Esophagus squamous epithelium (tissue), 5 donors: ENCODE measurements at places on chromosomes 6 and 20.

GRCh38 chr6:136927292-136927691 is 5.2 kb downstream of the SLC35D3 start:
- no peak for DNase-seq

- no peak for DNase-seq
Observed at GRCh38 chr6:27334141-27334540, 22.1 kb upstream of the POM121L2 start.

DNA sequence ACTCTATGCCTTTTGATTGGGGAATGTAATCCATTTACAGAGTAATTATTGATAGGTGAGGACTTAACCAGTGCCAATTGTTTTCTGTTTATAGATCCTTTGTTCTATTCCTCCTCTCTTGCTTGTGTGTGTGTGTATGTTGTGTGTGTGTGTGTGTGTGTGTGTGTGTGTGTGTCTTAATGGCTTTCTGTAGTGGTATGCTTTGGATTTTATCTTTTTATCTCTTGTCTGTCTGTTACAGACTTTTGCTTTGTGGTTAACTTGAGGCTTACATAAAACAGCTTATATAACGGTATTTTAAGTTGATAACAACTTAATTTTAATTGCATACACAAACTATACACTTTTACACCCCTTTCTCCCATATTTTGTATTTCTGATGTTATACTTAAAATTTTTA is 54.7 kb downstream of the CDC5L start:
- DNase-seq = no peak

DNA sequence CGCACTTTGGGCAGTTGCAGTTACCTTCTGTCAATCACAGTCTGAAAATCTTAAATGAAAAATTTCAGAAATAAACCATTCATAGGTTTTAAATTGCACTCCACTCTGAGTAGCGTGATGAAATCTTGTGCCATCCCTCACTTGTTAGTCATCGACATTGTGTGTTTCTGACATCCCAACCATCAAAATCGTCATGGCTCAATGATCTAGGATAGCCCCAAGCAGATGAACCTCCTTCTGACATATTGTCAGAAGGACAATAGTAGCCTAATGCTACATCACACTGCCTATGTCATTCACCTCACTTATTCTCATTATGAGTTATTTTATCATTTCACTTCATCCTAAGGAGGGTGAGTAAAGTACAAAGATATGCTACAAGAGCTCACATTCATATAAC is 284.8 kb downstream of the PTPRK start:
- no peak for DNase-seq

DNA sequence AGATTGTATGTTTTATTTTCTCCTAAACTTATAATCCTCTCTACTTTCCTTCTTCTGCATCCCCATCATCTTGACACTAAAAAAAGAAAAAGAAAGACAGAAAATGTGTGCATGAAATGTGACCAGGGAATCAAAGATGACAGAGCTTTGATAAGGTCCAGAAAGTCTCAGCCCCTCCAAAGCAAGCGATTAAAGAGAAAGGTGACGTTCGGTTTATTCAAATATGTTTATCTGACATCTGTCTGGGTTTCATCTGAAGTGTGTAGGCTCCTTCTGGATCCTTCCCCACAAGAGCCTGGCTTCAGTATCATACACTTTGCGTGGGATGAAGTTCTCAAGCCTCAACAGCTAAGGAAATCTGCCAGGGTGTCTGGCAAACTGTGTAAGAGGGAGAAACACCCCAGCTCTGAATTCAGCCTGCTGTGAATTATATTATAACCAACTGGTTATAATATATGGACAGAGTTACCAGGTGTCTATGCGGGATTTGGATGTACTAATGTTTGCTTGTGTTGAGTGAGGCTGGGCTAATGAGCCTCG is 263.0 kb downstream of the ZNF217 start:
- no peak for DNase-seq

GRCh38 chr6:38476888-38477287 is 162.8 kb downstream of the BTBD9 start:
- no peak for DNase-seq

- DNase-seq = no peak
Observed at GRCh38 chr6:37684801-37685200, 12.9 kb downstream of the MDGA1 start.

GRCh38 chr6:134911547-134911946 is 38.4 kb downstream of the ALDH8A1 start:
- no peak for DNase-seq

- no peak for DNase-seq
Observed at GRCh38 chr6:15956205-15957106, 172.4 kb upstream of the MYLIP start.

- DNase-seq = no peak
Observed at GRCh38 chr6:131049608-131050007, 13.4 kb downstream of the EPB41L2 start.

DNA sequence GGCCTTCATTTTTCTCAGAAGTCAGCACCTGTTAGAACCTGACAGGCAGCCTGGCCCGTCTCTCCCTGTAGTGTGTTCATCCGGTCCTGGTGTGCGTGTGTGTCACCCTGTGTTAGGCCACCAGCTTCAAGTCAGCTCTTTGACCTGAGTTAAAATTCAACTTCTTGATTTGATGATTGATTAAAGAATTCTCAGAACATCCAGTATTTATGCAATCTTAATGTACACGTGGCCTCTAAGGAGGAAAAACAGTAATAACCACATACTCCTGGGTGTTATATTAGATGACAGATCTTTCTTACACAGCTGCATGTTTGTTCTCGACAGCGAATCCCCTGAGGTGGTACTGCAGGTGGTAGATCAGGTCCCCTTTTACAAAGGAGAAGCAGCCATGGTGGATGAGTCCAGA is 19.1 kb upstream of the TMEM217 start:
- DNase-seq = no peak

DNA sequence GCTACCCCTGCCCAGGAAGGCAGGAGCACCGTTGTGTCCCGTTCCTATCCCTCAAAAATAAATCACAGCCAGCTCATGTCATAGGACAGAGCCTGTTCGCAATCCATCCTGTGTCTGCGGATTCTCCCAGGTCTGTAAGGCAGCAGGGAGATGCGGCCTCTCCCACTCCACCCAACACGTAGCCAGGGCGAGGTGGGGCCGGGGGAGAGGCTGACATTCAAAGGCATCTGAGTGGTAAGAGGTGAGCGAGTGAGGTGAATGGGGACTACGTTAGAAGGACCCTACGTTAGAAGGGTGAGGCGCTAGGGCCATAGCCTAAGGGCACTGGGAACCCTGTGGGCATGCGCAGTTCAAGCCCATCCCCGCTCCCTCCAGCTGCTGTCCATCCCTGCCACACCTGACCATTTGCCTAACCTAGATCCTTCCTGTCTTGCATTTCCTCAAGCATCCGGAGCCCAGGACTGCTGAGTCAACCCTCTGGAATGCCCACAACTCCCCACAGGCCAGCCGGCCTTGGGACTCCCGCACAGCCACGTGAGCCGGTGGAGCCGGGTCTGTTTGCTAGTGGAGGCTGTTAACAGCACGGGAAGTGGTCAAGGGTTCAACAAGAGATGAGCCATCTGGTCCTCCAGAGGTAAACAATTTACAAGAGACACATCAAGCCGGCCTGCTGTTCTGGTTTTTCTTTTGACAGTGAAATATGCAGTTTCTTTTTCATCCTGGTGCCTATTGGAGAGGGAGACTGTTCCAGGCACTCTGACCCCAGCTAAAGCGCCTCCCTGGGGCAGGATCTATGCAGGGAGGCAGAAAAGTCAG is 45.9 kb downstream of the RIPOR3 start:
- DNase-seq = no peak

GRCh38 chr6:126696921-126697693 is 357.2 kb downstream of the CENPW start:
- no peak for DNase-seq

- DNase-seq = no peak
Observed at GRCh38 chr6:165664559-165665383, 1.7 kb upstream of the PDE10A start.

- no peak for DNase-seq
Observed at GRCh38 chr20:63830841-63831588, at the start of gene ZBTB46. ZBTB46 (minus strand) TSS chr20:63831264; CDS start chr20:63790757, 40,507 bp downstream.

GRCh38 chr6:41942067-41942851 is 651 bp upstream of the CCND3 start:
- DNase-seq = no peak

DNA sequence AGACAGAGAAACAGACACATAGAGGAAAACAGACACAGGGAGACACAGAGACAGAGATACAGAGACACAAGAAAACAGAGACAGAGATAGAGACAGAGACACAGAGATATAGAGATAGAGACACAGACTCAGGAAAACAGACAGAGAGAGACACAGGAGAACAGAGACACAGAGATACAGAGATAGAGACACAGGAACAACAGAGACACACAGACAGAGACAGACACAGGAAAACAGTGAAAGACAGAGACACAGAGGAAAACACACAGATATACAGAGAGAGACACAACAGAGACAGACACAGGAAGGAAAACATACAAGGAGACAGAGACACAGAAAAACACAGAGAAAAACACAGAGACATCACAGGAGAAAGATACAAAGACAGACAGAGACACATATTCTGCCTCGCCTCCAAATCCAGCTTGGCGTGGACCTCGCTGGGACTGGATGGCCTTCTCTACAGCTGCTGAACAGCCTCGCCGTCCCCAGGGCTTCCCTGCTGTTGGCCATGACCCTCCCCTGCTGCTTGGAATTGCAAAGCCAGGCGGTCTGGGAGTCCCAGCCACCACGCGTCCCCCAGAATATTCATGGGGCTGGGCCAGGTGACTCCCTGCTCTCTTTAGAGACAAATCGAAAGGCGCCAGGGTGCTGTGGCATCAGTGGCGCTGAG is 36.8 kb downstream of the NTSR1 start:
- DNase-seq = no peak

GRCh38 chr20:7693761-7694160 is 246.5 kb downstream of the HAO1 start:
- no peak for DNase-seq

DNA sequence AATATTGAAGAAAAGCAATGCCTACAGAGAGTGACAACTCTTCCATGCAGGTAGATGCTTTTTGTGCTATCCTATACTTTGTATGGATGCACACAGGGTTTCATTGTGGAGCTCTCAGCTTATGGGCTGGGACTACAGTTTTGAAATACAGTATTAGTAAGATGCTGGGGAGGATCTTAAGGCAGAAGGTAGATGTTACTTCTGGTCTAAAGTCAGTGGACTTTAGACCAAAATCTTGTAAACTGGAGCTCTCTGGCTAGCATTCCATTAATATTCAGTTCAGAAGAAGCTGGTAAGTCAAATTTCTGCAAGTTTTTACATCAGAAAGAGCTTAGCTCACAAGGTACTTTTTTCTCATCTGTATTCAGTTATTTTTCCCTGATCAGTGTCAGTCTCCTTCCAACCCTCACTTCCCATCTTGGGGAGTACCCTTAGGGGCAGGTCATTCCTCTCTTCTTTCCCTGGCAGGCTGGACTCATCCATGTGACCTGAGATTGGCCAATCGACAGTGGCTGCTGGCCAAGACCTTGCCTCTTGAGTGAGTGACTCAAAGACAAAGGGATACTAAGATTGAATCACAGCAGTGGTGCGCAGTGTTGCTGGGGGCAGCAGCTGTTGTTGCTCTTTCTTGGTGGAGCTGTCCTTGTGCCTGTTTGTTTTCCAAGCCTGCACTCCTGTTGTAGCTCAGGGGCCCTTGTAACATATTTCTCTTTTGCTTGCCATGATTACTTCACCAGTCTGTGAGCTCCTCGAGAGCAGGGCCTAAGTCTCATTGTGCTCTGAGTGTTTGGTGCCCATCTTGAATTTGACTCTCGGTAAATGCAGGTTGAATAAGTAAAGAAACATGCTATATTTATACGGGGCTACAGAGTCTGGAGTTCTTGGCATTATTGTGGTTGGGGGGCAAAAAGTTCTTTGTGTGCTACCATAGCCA is 2.8 kb upstream of the PHF20 start:
- peak; percentile 40 for DNase-seq

DNA sequence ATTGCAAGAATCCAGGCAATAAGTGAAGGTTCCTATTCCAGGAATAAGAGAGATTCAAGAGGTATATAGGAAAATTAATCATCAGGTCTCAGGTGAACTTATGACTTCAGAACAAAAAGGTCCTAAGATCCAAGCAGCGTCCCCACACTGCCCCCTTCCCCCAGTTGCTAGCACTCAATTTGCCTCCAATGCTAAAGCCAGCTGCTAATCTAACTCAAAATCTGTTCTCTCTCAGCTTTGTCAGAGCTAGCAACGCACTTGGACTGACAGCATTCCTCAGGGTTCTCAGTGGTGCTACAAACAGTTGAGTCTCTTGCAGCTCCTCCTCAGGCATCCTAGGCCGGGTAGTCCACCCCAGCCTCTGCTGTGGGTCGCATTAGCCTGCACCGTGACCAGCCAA is 148.3 kb downstream of the RFX6 start:
- DNase-seq = no peak

- DNase-seq = no peak
Observed at GRCh38 chr6:56021943-56022342, 146.6 kb upstream of the BMP5 start.

DNA sequence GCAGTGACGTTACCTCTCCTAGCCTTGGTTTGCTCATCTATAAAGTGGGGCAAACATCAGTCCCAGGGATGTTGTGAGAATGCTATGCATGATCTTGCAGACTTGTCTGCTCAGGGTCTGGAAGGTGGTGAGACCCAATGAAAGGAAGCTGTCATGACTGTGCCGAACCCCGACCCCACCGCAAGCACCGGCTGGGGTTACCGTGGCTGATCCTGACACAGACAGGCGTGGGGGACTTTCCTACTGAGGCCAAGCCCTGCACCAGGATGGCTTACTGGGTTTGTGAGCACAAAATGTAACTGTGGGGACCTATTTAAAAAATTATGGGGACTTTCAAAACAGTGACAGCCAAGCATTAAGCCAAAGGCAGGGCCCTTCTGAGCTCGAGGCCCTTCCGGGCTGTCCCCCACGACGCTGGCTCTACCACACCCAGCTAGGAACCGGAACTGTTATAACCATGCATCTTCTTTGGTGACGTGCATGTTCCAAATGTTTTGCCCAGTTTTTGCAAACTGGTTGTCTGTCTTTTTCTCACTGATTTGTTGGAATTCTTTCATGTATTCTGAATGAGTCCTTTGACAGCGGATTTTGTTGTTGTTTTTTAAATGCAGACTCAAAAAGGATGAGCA is 76.6 kb upstream of the PMEPA1 start:
- no peak for DNase-seq

DNA sequence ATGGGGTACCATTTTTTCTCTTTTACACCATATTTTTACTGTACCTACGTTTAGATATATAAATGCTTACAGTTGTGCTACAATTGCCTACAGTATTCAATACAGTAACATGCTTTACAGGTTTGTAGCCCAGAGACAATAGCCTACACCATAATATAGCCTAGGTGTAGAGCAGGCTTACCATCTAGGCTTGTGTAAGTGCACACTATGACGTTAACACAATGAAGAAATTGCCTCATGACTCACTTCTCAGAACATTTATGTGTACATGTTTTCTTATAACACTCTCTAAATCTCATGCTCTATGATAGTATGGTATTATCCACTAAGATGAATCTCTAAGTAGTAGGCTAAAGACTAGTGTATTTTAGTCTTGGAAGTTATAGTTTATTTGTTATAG is 13.5 kb downstream of the GPR63 start:
- no peak for DNase-seq

DNA sequence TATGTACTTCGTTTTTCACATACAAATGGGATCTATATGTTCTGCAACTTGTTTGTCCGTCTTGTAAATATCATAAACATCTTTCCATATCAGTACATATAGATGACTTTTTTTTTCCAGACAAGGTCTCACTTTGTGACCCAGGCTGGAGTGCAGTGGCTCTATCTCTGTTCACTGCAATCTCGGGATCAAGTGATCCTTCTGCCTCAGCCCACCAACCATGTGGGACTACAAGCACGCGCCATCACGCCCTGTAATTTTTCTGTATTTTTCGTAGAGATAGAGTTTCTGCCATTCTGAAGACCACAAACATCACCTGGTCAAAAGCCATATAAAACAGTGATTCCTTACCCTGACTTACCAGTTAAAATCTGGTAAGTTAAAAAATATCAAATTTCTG is 37.7 kb upstream of the SYNCRIP start:
- no peak for DNase-seq
